ENCODE measurements at places on chromosomes 7 and 10.
A peak's percentile ranks its signal among the peaks of the same experiment; 100 is the strongest.

DNA sequence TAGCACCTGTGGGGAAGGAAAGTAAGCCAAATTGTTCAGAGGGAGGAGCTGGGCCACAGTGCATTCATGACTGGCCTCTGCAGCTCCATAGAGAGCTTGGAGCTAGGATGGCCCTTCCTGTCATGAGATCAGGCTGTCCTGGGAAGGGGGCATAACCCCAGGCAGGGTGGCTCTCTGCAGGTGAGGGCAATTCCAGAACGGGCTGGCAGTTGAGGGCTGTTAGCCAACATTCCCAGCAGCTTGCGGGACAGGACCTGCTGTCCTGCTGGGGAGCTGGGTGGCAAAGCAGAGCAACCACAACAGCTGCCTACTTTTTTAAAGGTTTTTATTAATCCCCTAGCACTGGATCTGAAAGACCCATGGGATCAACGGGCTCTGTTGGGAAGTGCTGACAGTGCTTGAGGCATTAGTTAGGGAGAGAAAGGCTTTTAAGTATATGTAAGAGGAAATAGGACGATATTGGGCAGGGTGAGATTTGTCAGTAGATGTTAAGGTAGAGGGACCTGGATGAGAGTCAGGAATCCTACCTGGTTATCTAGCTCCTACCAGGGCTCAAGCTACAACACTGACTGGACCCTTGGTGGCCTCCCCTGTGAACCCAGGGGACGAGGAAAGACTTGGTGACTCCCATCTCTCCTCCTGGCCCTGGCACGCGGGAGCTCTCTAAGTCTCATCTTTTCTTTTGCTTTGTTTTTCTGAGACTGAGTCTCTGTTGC is 77.8 kb downstream of the NAMPT start:
- DNase-seq: peak; percentile 65

- no peak for DNase-seq
Measured at GRCh38 chr7:300048-300447, 10.1 kb downstream of the FOXL3 start.

DNA sequence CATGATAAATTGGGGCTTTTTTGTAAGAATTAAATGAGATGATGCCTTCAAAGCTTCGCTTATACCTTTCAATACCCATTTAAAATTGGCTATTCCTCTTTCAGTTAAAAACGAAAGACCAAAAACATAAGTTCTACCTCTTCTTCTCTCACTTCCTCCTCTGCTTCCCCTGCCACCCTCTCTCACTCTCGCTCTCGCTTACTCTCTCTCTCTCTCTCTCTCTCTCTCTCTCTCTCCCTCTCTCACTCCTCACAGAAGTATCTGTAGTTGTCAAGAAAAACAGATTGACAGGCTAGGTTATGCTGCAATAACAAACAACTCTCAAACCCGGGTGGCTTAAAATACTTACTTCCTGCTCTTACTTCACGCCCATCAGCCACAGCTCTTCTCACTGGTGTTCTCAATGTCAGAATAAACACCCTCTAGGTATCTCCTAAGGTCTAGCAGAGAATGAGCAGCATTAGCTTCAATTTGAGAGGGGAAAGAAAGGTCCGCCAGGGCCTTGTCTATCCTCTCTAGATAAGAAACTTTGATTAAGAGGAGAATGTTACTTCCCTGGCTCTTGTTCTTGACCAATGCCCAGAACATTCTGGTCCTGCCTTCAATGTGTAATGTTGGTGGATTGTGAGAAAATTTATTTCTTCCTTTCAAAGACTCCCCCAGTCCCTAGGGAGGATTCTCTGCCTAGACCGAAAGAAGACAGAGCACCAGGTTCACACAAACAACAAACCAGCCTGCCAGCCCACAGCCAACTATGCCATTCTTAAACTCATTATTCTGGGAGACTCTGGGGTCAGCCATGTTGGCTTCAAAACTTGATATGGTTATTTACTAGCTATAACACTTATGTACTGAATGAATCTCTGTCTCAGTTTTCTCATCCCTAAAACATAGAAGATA is 1028.7 kb downstream of the XPNPEP1 start:
- DNase-seq: no peak

GRCh38 chr10:35000936-35001335 is 89.2 kb downstream of the CUL2 start:
- no peak for DNase-seq

- DNase-seq: no peak
Measured at GRCh38 chr10:79436850-79437103, 8.6 kb downstream of the ZCCHC24 start.

DNA sequence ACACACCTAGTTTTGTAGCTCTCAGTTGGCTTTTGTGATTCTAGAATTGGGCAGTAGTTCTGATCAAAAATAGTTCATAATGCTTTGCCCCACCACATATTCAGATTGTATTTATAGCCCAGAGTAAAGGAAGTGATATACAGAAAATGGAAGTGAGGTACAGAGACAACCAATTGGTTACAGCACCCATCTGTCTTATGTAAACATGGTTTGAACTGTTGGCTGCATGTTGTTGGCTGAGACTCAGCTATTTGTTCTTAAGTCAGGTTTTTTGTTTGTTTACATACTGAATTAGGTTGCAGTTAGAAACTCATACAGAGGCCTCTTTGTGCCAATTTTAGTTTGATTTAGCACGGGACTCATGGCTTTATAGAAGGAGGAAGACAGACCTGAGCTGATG is 158.9 kb upstream of the GPR26 start:
- DNase-seq: peak; percentile 92

DNA sequence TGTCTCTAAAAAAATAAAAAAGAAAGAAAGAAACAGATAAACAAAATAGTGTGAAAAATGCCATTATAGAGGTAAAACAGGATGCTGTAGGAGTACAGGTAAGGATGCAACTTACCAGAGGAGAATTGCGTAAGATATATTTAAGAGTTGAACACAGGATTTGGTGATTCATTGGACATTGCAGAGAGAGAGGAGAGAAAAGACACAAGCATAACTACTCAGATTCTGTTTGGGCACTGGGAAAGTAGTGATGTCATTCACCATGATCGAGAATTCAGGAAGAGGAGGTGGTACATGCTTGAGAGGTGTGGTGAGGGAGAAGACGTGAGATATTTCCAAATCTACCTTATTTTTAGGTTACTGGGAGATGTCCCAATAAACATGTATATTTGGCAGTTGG is 97.6 kb downstream of the AASS start:
- DNase-seq: no peak

DNA sequence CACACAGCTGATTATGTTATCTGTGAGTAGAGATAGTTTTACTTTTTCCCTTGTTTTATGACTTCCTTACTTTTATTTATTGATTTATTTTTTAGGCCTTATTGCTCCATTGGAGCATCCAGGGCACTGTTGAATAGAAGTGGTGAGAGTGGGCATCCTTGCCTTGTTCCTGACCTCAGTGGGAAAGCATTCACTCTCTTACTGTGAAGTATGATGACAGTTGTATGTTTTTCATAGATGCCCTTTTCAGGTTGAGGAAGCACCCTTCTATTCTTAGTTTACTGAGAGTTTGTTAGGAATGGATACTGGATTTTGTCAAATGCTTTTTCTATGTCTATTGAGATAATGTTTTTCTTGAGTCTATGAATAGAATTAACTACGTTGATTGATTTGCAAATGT is 88.6 kb downstream of the XRCC2 start:
- no peak for DNase-seq

DNA sequence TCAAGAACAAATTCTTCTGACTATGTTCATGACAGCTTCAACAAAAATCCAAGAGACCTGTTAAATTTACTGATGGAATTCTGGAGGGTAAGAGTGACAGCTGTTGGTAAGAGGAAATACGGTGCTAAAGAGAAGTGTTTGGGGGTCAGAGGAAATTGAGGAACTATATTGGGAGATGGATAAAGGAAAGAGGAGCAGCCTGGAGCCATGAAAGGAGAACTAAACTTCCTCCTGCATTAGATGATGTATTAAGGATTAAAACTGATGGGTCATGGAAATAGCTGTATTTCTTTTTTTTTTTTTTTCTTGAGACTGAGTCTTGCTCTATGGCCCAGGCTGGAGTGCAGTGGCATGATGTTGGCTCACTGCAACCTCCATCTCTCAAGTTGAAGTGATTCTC is 95.3 kb downstream of the HERPUD2 start:
- DNase-seq: no peak

DNA sequence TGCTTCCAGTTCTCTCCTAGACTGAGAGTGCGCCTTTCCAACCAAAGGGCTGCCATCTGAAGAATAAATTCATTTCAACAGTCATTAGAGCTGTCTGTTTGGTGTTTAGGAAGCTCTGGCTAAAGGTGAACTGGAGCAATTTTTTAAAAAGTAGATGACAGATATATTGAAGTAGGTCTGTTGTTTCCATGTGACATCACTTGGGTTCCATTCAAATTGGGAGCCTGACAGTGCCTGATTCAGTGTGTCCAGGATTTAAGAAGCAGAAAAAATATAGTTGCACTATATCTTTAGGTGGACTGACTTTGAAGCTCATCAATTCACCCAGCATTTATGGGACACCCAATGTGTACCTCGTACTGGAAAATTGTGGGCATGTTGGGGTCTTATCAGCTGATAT is 367.7 kb downstream of the BBS9 start:
- DNase-seq: no peak

GRCh38 chr7:57305192-57305748 is 144.7 kb upstream of the ZNF716 start:
- DNase-seq: no peak

- no peak for DNase-seq
Measured at GRCh38 chr10:16967866-16968415, 150.7 kb upstream of the RSU1 start.

GRCh38 chr10:19713159-19713558 is 103.1 kb upstream of the PLXDC2 start:
- no peak for DNase-seq

- no peak for DNase-seq
Measured at GRCh38 chr10:118447478-118448270, 105.5 kb upstream of the FAM204A start.

DNA sequence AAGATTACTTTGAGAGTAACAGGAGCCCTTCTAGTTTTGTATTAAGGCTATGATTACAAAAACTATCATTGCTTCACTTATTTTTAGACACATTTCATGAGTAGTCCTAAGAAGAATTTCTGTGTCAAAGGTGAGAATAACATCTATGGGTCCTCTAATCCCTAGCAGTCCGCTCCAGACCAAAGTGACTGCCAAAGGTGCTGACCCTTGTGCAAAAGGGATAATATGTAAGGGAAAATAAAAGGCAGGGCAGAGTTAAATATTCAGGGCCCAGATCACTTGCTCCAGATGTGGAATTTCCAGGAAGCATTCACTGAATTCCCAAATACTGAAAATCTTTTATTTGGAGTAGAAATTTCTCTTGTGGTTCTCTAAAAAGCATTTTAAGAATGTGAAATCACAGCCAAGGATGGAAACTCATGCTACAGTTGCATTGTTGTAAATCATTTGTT is 29.3 kb downstream of the RHOBTB1 start:
- no peak for DNase-seq

- DNase-seq: peak; percentile 7
Measured at GRCh38 chr7:83072576-83073517, 89.8 kb downstream of the PCLO start.

GRCh38 chr10:132542819-132543218 is 5.2 kb downstream of the INPP5A start:
- DNase-seq: no peak

GRCh38 chr10:21160116-21160515 is 263.0 kb upstream of the NEBL start:
- DNase-seq: no peak

DNA sequence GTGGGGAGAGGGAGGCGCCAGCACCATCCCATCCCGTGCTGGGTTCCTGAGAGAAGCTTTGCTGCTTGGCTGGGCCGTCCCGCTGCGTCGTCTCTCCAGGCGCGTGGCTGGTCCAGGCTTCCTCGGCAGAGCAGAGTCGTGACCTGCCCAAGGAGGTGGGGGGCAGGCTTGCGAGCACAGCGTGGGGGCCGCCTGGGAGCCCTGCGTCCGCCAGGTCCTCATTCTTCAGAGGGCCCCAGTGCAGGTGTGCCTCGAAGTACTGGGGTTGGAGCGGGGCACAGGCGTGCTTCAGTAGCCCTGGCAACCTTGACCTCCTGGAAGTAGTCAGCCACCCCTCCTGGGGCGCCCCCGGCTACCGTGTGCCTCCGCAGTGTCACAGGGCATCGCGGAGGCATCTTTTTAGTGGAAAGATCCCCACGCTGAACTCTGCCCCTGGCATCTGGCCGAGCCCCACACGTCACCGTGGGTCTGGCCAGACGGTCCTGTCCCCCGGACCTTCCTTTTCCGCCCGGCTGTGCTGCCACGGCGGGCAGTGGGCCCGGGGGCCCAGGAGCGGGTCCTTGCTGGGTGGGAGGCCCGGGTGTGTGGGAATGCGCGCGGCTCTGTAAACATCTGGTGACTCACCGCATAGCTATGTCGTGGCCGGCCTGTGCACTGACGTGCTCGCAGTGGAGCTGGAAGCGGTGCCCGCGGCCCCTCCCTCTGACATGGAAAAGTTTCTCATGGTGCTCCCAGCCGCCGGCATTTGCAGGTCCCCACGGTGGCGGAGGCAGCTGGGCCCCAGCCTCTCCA is 6.4 kb downstream of the MAFK start:
- peak; percentile 70 for DNase-seq

GRCh38 chr10:44806950-44807349 is 104.2 kb upstream of the TMEM72 start:
- no peak for DNase-seq

GRCh38 chr7:134813663-134814396 is 34.4 kb downstream of the CALD1 start:
- DNase-seq: no peak

DNA sequence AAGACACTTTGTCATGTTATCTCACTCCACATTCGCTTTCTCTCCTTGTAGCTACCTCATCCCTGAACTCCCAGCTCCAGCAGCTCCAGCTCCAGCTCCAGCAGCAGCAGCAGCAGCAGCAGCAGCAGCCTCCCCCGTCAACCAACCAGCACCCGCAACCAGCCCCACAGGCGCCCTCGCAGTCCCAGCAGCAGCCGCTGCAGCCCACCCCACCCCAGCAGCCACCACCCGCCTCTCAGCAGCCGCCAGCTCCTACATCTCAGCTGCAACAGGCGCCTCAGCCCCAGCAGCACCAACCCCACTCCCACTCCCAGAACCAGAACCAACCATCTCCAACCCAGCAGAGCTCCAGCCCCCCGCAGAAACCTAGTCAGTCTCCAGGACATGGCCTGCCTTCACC is 226.6 kb upstream of the YAE1 start:
- DNase-seq: no peak

DNA sequence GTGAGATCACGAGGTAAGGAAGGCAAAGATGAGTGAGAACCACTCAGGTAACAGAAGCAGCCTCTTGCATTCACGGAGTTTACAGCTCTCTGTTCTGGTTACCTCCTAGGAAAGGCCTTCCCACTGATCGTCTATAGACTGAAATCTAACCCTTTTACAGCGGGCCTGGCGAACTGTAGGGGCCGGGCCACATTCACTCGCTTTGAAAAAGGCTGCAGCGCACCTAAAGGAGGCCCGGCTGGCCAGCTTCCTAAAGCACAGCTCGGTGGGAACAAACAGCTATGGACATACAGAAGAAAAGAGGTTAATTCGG is 565 bp downstream of the ATP5MK start:
- DNase-seq: no peak

All from LNCaP clone FGC (cell line).